Glutamatergic neuron (in vitro differentiated cells): ENCODE measurements at places on chromosomes 3 and 15. TPM values are rescaled to one million over a fixed set of nuclear protein-coding genes. Genes with fewer than 3 reads are reported as not detected.

IDH2 gene
- 149 TPM for total RNA-seq

IRAK2 gene
- total RNA-seq, result 0.20 TPM

- DNase-seq, result peak; percentile 32
These were observed 81.9 kb downstream of the CHL1 start for GRCh38 chr3:278300-279064.

DNA sequence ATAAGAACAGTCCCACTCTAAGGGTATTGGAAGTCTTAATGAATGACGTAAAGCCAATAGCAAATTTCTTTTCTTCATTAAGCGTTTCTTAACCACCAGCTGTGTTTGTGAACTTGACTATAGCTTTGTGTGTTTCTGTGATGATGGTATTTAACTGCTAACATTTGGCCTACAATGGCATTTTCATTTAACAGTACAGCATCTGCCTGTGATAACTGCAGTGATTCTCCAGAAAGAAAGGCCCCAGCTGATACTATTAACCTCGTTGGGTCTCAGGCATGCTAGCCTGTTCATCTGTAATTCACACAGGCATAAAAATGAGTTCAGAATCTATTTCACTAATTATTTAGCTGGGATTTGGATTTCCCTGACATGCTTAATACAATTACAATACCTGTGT lies 121.9 kb downstream of the NECTIN3 start:
- no peak for DNase-seq

DNA sequence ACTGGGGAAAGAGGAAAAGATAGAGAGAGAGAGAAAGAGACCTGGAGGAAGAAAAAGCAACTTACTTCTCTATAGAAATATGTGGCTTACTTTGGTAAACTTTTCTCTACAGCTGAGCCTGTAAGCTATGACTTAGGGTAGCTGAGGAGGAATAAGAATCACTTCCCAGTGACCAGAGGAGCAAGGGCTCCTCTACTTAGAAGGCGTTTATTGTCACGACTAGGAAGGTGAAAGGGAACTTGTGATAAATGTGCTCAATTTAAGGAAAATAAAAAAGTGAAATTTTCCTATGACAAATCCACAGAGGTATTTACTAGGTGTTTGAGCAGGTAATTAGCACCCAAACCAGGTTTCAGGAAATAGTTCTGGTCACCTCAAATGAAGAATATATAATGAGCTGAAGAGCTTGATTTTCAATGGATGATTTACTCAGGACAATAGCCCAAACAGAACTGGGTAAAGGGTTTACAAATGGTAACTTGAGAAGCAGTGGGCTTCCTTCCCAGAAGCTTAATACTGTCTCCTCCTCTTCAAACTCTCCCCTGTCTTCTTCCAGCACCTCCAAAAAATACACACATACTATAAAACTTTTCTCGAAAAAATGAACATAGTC lies 46.1 kb downstream of the SOX2 start:
- DNase-seq, result no peak

- DNase-seq, result no peak
These were observed 42.5 kb downstream of the IL1RAP start for GRCh38 chr3:190556351-190556750.

DNA sequence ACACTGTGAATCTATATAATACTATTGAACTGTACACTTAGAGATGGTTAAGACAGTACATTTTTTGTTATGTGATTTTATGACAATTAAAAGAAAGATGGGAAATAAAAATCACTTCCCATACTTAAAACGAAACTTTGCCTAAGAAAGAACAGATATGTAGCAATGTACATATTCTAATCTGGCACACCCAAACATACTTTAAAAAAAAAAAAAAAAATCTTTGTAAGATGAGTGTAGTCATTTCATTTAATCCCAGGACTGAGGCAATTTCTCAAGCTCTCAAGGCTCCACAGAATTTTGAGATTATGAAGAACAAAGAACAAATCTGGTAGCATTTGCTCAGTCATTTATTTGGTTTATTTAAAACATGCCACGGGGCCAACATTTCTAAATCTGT lies 40.3 kb upstream of the FEZF2 start:
- no peak for DNase-seq

DNA sequence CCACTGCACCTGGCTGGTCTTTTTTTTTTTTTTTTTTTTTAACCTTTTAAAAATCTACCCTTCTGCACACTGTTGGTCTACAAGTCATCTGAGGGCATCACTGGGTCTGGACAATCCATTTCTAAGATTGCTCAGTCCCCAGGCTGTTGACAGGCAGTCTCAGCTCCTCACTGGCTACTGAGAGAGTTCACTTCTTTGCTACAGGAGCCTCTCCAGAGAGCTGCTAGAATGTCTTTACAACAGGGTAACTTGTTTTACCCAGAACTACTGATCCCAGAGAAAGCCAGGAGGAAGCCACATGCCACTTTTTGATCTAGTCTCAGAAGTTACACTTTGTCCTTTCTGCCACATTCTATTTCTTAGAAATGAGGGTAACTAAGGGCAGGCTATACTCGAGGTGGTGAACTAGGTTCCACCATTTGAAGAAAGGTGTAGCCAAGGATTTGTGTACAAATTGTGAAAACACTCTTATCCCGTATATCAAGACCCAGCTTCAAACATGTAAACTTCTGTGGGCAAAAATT lies 5.7 kb upstream of the CCNB2 start:
- DNase-seq, result no peak

C3orf85 gene
- not detected for total RNA-seq

DNA sequence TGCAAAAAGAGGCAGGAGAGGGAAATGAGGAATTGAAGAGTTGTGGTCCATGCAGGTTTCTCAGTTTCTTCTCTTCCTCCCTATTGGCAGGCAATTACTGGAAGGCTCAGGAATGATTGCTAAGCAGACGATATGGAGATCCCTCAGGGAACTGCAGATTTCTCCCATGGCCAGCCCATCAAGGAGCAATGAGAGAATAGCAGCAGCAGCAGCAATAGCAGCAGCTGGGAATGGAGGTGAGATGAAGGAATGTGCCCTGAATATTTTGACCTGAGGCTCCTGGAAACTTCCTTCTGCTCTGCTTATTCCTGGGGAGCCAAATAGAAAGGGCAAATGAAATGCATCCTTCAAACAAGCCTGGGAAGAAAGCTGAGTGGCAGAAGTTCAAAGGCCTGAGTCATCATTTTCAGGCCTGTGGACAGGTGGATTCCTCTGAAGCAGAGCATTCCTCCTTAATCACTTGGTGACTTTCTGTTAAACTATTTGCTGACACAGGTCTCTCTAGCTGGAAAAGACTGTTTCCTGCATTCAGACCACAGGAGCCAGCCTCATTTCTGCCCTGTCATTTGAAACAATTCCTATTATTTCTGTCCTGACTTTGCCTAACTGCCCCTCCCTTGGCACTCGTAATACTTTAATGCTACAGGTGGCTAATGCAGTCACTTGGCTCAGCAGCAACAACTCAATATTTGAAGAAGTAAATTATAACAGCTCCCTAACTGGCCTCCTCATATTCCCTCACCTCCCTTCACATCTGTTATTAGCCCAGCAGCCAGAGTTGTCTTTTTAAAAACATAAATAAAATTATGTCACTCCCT lies 146.9 kb upstream of the GADL1 start:
- DNase-seq, result no peak

GRCh38 chr15:65051266-65051665 lies 6.1 kb downstream of the SLC51B start:
- no peak for DNase-seq

CCRL2 gene
- not detected for total RNA-seq

NIT2 gene
- total RNA-seq, result 39.6 TPM

MUSTN1 gene
- 3.5 TPM for total RNA-seq

DNA sequence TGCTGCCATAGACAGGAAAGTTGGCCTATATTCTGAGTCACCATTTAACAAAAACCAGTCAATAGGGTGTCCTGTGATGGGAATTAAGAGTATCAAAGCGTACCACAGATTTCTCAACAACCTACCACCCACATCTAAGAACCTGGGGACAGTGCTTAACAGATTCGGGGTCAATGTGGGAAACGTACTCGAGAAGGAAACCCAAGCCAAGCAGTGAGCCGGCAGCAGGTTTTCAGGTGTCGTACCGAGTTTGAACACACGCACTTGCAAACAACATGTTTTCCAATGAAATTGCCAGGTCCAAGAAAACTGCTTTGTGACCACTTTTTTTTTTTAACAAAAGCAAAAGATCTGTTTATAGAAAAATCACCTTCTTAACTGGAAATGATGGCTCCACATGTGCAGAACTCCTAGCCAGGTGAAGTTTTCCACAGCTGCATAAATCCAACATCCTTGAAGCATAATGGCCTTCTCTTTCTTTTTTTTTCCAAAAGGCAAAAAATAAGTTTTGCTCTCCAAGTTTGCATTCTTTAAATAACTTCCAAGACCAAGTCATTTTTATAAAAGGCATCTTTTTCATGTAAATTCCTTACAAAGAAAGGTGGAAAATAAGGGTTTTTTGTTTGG lies 45.7 kb downstream of the ADAMTS17 start:
- DNase-seq, result no peak

DNA sequence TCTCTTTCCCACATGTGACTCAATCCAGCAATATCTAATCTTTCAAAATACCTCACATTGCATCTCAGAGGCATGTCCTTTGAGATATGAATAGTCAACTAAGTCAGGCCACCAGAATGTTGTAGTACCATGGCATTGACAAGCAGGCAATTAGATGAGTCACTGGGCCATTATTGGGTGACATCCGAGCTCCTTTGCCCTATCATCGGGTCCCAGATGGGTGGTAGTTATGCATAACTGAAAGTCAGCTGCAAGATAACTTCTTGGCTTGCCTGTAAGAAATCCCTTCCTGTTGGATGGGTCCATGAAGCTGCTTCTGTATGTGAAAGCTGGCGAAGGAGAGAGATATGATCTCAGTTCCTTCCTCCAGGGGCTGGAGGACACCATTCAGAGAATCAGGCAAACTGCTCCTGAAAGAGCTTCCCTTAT lies 32.8 kb downstream of the ARRDC4 start:
- DNase-seq, result no peak

GRCh38 chr3:40653001-40653400 lies 128.2 kb downstream of the ZNF621 start:
- no peak for DNase-seq

- no peak for DNase-seq
These were observed 171.7 kb upstream of the CRBN start for GRCh38 chr3:3351226-3351625.

DNA sequence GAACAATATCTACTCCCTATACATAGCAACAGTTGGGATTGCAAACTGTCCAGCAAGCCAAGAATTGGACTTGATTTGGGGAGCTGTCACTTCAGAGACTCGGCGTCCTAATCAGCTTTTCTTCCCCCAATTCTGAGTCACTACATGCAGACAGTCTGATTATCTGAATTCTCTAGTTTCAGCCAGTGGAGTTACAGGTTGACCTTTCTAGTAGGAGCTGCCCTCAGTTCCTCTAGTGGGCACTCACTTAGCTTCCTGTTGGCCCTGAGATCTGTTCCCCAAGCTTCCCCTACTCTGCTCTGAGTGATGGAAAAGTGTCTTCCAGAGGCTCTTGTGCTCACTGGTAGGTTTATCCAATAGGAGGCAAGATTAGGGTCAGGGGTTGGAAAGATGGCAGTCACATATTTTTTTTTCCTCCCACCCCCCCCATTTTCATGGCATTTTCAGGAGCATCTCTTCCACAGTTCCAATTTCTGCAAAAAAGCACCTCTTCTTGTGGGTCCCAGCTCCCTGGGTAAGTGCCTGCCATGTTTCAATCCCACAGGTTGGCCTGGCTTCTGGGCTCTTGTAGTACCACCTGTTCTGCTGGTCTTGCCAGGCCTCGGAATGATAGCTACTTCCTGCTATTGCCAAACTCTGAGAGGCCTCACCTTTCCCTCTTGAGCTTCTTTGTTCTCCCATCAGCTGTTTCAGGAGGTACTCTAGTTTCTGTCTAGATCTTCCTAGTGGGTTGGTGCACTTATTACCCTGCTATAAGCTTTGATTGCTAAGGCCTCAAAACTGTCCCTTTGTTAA lies 182.2 kb downstream of the RAP2B start:
- no peak for DNase-seq

DNA sequence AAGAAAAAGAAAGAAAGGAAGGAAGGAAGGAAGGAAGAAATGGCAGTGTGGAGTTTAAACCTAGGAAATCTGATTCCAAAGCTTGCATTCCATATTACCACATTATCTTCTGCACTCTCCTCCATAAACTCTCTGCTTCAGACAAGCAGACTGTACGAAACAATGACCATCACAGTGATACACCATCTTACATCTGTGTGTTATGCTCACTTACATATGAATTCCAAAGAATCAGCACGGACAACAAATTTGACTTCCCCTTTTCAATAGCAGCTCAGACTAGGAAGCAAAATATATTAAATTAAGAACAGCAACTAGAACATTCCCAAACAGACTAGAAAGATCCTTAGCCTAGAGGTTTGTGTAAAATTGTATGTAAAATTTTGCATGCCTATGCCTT lies 18.0 kb upstream of the PPM1L start:
- no peak for DNase-seq

DNA sequence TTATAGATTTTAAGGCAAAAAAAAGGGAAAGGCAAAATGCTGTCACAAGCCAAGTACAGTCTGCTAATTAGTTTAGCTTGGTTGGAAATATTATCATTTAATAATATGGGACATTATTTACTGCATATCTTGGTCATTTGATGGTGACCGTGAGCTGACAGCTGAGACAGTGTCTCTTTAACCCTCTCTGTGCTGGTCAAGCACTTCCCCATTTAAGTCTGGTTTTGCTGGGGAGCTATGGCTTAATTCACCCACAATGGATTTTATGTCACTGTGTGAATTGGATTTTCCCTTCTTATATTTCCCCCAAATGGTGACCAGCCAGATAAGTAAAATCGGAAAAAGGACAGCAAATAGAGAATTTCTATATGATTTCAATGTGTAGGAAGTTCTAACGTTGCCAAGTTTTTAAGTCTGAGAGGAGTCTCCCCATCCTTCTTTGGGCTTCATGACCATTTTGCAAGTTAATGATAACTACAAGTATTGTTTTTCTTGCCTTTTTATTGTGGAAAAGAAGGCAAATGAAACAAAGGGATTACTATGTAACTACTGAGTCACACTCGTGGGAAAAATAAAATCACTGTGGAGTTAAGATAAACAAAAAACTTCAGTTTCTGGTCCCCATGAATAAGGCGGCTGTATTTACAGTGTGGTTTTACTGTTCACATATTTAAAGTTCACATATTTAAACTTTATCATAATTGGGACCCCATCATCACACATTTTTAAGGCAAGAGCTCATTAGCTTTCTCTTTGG lies 373.5 kb downstream of the NR2F2 start:
- DNase-seq, result no peak

VIPR1 gene
- total RNA-seq, result not detected
